ENCODE measurements at places on chromosomes 2 and 18. TPM values are rescaled to one million over a fixed set of nuclear protein-coding genes. Genes with fewer than 3 reads are reported as not detected.

ATP6V1B1 gene
- total RNA-seq: 4.3 TPM

CEP192 gene
- total RNA-seq: 45.2 TPM

SKOR2 gene
- not detected for total RNA-seq

TMEM198 gene
- 2.9 TPM for total RNA-seq

NEDD4L gene
- 55.3 TPM for total RNA-seq

TXNDC2 gene
- total RNA-seq: not detected

GBX2 gene
- total RNA-seq: not detected

PPP1CB gene
- 352 TPM for total RNA-seq

FBXO15 gene
- total RNA-seq: 0.21 TPM

MCFD2 gene
- 55.7 TPM for total RNA-seq

DSG1 gene
- 17.2 TPM for total RNA-seq

ACVR1C gene
- total RNA-seq: 0.10 TPM

CTAGE1 gene
- not detected for total RNA-seq

TMEM37 gene
- total RNA-seq: 3.1 TPM

NT5DC4 gene
- 0.21 TPM for total RNA-seq

Data from tongue (tissue), 3 donors.